ENCODE measurements at places on chromosomes 1 and 21.

DNA sequence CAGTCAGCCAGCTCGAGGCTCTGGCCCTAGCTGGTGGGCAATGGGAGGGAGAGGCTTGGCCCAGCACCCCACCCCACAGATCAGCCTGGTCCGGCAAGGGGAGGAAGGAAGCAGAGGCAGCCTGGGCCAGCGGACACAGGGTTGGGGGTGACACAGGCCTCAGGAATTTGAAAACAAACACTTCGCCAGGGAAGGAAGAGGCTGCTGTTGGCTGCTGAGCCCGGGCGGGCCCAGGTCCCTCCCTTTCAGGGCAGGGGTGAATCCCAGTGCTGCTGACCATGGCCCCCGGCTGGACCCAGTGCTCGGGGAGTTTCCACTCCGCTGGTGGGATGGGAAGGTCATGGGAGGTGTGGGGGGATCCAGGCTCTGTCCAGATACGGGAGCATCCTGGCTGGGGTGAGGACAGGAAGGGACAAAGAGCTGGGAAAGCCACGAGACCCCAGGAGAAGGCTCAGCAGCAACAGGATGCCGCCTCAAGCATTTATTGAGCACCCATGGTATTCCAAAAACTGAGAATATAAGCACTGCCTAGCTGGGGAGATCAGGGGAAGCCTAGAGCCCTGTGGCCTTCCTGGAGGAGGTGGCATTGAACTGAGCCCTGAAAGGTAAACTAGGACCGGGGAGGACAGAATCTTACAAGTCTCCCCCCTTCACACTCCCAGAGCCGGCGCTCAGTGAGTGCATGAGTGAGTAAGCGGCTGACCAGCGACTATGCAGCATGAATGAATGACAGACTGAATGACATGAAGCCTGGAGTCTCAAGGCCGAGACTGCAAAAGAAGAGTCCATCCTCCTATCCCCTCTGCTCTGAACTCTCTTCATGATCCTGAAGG lies 26.2 kb upstream of the EPHA2 start:
- peak; percentile 86 for DNase-seq

GRCh38 chr1:200795156-200795555 lies 56.5 kb downstream of the CAMSAP2 start:
- DNase-seq: no peak

DNA sequence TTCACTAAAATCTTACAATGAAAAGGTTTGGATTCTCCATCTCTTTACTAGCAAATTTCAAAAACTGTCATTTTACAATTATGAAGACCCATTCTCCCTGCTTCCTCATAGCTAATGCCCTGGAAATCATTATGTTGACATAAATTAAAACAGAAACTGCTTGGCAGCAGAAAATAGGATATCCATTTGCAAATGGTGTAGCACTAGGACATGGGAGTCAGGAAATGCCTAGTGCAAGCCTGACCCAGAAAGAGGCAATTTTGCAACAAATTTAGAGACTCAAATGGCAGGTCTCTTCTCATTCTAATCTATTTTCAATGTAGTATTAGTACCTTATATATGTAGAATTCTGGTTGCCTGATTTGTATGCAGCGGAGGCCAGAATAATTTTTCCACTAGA lies 2.2 kb downstream of the GBP5 start:
- no peak for DNase-seq

DNA sequence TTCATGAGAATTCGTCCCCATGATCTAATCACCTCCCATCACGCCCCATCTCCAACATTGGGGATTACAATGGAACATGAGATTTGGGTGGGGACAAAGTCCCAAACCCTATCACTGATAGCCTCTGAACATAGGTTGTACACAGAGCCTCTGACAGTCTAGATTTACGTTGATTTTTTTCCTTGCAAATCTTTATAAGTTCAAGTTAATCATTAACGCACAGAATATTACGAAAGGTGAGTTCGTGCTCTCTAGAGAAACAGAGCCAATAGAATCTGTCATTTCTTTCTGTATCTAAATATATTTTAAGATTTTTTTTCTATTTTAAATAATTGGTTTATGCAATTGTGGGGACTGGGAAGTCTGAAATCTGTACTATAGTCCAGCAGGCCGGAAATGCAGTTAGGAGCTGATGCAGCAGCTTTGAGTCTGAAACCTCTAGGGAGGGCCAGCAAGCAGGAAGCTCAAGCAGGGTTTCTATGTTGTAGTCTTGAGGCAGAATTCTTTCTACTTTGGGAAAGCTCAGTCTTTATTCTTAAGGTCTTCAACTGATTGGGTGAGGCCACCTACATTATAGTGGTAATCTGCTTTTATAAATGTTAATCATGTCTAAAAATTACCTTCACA lies 61.0 kb downstream of the SELENOF start:
- DNase-seq: no peak

DNA sequence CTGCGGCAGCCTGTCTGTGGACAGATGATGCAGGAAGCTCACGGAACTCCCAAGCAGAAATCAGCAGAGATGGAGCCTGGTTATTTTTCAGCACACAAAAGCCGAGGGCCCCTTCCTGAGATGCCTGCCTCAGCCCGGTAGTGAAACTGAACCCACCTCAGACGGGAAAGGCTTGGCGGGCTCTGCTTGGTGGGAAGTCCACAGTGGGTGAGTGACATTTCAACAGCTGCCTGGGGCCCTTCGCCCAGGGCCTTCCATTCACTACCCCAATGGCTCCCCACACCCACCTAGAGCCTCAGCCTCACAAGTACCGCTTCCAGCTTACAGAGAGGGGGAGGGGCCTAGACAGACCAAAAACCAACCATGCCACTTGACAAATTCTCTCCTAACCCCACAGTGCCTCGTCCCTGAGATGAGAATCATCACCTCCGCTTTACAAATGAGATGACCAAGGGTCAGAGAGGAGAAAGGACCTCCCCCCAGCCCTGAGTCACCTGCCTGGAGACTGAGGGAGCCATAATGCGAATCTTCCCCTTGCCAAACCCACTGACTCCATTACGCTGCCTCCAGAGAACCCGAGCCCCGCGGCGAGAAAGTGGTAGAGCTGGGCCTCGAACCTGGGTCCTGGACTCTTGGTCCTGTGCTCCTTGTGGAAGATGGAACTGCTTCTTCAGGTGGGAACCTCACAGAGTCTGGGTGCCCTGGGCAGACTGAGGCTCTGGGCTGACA lies 3.4 kb upstream of the ECE1 start:
- no peak for DNase-seq

DNA sequence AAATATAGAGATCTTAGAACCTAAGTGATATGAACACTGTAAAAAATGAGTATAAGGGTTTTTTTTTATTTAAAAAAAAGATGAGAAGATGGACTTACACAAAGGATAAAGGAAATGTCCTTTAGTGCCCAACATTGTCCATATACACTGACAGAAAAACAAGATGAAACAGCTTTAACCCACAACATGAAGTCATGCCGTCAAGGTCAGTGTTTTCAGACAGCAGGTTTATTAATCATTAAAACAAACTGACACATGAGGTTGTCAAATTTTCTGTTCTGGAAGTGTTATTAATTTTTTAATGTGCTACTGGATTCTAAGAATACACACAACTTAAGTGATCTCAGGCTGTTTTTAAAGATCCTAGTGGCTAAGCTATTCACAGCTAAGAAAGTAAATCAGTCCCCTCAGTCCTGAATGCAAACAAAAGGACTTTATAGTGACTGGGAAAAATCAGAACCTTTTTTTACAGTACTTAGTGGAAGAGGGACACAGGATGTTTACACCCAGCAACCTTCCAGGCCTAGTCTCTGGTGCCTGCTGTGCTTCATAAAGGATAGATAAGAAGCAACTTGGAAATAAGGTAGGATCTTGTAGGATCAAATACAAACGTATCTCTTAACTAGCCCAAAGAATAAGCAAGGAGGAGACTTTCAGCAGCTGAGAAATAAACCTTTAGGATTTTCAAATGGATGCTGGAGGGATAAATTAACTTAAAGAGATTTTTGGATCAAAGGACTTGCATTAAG lies 21.9 kb upstream of the PKN2 start:
- no peak for DNase-seq

DNA sequence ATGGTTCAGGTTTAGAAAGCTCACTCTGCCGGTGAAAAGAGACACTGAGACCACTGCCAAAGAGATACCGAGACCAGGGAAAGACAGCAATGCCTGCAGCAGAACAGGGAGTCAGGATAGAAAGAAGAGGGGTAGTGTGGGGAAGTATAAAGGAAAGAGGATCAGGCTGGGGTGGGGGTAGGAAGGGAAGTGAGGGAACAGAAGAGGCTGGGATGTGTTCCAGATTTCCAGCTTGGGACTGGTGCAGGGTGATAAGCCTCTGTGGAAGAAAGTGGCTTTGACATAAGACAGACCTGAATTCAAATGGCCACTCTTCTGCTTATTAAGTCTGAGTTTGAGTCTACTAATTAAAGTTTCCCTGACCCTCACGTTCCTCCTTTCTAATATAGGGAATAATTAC lies 105.9 kb downstream of the PIK3R3 start:
- DNase-seq: no peak

DNA sequence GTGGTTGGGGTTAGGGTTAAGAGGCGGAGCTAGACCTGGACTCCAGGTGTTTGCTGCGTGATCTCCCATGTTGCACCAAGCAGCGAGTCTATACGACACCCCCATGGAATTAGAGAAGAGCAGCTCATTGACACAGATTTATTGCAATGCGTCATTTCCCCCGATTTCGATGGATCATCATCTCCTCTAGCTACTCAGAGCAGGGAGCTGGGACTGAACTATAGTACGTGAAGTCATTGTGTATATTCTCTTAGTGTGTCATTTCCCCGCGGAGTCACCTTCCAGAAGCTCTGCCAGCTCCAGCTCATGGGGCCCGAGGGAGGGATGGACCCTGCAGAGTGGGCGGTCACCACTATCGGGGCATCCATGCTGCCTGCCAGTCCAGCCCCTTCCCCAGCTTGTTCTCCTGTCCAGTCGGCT lies 7.5 kb upstream of the C2CD2 start:
- DNase-seq: no peak

GRCh38 chr1:228166170-228166936 lies 749 bp downstream of the IBA57 start:
- DNase-seq: no peak

DNA sequence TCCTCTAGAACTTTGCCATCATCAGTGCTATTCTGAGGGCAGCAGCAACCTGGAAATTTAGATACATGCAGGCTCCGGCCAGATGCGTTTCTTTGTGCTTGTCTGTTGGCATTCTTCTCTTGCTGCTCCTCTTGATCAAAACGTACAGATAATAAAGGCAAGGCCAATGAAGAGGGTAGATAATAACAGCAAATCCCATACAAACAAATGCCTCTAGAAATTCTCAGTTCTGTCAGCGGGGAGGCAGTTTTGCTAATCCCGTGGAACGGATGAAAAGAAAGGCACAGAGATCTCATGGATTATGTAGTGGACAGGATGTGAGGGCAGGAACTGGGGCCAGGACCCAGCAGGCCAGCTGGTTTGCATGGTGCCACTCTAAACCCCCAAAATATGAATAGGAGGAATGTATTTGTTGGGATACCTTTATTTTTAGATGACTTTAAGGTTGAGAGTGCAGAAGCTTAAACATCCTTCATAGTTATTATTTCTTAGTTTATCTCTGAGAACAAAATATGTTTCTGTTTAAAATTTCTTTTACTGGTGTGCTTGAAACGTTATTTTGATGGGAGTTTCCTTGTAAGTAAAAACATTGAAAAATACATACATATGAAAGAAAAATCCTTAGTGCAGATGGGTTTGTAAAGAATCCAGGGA lies 1.5 kb downstream of the ITSN1 start:
- DNase-seq: no peak

DNA sequence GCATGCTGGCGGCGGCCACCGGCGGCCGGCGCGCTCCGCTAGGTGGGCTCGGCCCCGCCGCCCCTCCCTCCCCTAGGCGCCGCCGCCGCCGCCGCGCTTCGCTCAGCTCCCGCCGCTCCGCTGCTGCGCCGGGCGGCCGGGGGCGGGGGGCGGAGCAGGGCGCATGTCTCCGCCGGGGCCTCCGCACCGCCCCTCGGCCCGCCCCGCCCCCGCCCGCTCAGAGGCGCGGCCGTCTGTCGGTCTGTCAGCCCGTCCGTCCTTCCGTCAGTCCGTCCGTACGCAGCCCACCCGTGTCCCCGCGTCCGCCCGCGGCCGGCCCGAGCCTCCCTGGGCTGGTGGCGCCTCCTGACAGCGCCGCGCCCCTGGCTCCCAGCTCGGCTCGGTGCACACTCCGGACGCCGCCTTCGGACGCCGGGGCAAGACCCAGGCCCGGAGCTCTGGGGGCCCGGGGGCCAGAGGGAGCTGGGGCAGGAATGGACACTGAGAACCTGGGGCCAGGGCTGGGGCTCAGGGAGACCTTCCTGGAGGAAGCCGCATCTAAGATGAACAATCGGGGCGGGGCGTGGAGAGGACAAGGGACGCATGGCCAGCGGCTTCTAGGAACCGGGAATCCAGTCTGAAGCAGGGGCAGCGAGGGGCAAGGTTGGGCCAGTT lies at the start of gene GPR153:
Gene GPR153 (minus strand): TSS at position 138 of the 654 bp plus-strand sequence. CDS start 6,193 bp downstream, outside the sequence.
- DNase-seq: no peak

GRCh38 chr1:151047925-151048644 lies 534 bp downstream of the C1orf56 start:
- peak; percentile 40 for DNase-seq

GRCh38 chr1:238892612-238893011 lies 493.8 kb upstream of the CHRM3 start:
- DNase-seq: no peak

GRCh38 chr1:33791251-33791650 lies 72.6 kb upstream of the HMGB4 start:
- no peak for DNase-seq

GRCh38 chr1:161111527-161111926 lies 6.3 kb downstream of the PFDN2 start:
- no peak for DNase-seq

- no peak for DNase-seq
Measured at GRCh38 chr21:45855248-45855811, 126.2 kb upstream of the COL6A1 start.

GRCh38 chr1:35558374-35559316 lies 1.0 kb downstream of the NCDN start:
- no peak for DNase-seq

DNA sequence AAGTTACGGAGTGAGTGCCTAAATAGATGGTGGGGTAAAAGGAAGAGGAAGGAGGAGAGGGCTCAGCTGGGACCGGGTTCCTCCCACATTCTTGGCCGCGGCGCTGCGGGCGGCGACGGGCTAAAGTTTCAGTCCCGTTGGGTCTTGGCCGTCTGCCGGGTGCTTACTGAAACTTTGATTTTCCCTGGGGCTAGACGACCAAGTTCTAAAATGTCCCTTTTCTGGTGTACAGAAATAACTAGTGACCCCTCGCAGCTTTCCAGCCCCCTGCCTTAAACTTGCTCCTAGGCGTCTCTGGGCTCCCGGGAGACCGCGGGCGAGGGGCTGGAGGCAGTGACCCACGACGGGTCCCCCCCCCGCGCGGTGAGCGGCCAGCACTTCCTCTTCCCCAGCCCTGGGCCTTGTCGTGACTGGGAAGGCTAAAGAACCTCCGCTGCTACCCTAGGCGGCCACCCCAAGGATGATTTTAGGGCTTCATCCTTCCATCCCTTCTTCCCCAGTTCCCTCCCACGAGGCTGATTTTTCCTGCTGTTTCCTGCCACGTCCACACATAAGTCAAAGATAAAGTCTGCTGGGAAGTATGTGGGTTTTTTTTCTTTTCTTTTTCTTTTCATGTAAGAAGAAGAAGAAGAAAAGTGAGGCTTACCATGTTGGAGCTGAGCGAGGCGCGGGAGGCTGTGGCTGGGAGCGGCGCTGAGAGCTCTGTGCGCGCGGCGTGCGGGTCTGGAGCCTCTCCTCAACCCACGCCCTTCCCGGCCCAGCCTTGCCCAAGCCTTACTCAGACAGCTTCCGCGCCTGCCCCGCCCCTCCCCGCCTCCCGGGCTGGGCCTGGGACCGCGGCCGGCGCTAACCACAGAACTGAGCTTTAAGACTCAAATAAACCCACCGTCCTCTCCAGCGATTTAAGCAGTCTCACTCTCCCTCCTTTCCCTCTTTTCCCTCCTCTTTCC lies at the start of gene S100A11:
Gene S100A11 (minus strand): TSS at position 738 of the 950 bp plus-strand sequence. CDS start 89 bp downstream, at position 649.
- DNase-seq: peak; percentile 76

GRCh38 chr1:26546375-26546774 lies 16.8 kb downstream of the RPS6KA1 start:
- no peak for DNase-seq
